ENCODE measurements at places on chromosomes 5 and 9. TPM values are rescaled to one million over a fixed set of nuclear protein-coding genes. Genes with fewer than 3 reads are reported as not detected.

The PCDHA1 gene
- 0.02 TPM for total RNA-seq

The CNTFR gene
- not detected for total RNA-seq

DNA sequence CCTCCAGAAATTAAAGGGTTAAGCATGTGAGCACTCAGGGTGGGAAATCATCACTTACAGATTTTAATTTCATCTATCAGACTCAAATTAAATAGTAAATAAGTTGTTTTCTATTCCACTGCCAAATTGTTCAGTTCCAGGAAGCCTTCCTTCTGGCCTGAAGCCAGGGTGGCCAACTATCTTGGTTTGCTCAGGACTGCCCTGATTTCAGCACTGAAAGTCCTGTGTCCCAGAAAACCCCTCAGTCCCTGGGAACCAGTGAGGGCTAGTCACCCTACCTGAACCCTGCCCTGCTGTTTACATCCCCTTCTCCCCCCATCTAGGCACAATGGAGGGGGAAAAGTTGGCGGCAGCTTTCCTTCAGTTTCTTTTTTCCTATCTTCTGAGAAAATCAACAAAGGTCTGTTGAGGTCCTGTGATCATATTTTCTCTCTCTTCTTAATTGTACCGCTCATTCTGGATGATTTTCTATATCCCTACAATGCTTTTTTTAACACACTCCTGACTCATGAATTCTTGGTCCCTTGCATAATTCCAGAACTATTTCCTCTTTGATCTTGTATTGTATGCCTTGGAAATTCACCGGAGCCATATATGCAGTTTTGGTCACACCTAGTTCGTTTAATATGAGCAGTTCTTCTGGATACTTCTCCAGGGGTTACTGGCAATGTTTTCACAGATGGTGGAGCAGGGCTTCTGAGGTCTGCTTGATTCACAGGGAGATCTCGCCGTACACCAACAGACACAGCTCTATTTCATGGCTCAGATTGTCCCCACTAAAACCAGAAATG, 103.8 kb downstream of the MAP1B start:
- DNase-seq = peak; percentile 69

DNA sequence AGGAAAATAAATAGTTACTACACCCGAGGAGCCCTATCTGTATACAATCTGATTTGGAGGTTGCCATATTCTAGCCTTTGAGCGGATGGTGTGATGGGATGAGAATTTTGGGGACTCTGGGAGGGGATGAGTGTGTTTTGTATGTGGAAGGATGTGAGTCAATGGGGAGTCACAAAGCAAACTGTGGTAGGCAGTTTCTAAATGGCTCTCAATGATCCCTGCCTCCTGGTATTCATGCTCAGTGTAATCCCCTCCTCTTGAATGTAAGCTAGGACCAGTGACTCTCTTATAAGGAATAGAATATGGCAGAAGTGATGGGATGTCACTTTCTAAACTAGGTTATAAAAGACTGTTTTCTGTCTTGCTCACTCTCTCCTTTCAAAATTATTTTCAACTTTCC, 205.7 kb upstream of the RIOK2 start:
- peak; percentile 50 for DNase-seq

The LECT2 gene
- total RNA-seq = not detected

GRCh38 chr9:116656977-116657376, 30.1 kb upstream of the TRIM32 start:
- DNase-seq = no peak

The PCDHGB7 gene
- total RNA-seq = 14.6 TPM

DNA sequence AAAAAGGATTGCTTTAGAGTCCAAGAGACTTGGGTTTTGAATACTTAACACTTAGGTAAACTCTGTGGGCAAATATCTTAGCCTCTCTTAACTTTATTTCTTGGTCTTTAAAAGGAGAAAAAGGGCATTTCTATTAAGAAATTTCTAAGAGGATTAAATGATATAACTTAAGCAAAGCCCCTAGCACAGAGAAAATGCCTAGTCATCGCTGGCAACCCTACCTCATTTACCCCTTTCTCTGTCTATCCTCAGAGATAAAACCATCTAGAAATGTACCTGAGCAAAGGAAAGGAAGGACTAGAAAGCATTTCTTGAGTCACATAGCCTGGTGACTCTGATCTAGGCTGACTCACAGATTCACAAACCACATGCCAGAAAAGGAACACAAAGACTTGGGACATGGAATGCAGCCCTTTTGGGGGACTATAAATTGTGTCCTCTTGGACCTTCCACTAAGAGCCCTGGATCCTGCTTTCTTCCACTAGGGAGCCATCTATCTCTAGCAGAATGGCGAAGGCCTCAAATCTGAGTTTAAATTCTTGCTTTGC, 120.6 kb downstream of the FOXD1 start:
- peak; percentile 80 for DNase-seq

- DNase-seq = no peak
Measured at GRCh38 chr9:82128011-82128696, 139.6 kb downstream of the SPATA31D1 start.

- no peak for DNase-seq
Measured at GRCh38 chr5:61019642-61020041, 74.6 kb downstream of the NDUFAF2 start.

The LEAP2 gene
- 1.9 TPM for total RNA-seq

The NR2F1 gene
- 6.9 TPM for total RNA-seq

The ADCY2 gene
- 0.10 TPM for total RNA-seq

GRCh38 chr5:77719666-77720363, 56.3 kb downstream of the TBCA start:
- DNase-seq = no peak

GRCh38 chr5:58018016-58018415, 441.9 kb downstream of the PLK2 start:
- DNase-seq = no peak

The ARHGEF37 gene
- 0.69 TPM for total RNA-seq

The UNC13B gene
- total RNA-seq = 6.7 TPM

DNA sequence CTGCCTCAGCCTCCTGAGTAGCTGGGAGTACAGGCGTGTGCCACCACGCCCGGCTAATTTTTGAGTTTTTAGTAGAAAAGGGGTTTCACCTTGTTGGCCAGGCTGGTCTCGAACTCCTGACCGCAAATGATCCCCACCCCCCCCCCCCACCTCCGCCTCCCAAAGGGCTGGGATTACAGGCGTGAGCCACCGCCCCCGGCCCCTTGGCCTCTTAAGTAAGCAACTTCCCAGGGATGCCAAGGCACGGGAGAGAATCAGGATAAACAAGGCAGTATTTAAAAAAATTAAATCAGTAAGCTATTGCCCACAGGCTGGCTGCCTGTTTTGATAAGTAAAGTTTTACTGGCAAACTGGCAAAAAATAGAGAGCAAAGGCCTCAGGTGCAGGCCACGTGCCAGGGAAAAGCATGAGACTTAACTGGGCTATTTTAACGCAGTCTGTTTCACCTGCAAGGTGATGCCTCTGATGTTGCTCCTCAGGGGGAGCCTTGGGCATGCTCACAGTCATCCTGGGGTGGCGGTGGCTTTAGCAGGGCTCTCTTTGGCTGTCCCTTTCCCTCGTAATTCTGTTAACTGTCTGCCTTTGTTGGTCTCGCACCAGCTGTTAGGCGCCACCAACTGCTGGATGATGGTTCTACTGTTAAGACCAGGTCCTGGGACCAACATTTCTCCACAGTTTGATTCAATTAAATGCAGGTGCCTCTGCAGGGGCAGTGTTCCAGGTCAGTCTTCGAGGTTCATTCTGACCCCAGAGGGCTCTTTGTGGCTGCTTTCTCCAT, 19.4 kb upstream of the RNF130 start:
- DNase-seq = peak; percentile 32

GRCh38 chr5:59833448-59833847, 60.1 kb downstream of the PDE4D start:
- no peak for DNase-seq

The VCAN gene
- total RNA-seq = 31.7 TPM

- DNase-seq = no peak
Measured at GRCh38 chr5:142982821-142983200, 212.6 kb downstream of the ARHGAP26 start.

The CAVIN4 gene
- 2.4 TPM for total RNA-seq

The FOXD4L4 gene
- total RNA-seq = not detected

DNA sequence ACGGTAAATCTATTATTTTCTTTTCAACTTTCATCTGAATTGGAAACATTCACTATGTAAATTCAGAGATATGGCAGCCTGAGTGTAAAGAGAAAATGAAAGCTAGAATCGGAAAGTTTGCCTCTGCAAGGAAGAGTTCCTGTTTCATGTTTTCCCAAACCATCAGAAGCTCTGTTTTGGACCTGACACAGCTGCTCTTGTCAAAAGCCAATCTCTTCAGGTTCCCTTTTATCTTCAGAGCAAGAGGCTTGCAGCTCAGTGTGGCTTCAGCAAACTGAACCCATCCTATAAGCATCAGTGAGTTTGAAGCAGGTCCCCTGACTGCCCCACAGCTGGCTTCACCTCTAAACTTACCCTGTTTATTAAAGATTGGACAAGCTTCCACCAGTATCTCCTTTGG, 1099.7 kb downstream of the DTWD2 start:
- DNase-seq = peak; percentile 22
